ENCODE measurements at places on chromosomes 7 and 10.

DNA sequence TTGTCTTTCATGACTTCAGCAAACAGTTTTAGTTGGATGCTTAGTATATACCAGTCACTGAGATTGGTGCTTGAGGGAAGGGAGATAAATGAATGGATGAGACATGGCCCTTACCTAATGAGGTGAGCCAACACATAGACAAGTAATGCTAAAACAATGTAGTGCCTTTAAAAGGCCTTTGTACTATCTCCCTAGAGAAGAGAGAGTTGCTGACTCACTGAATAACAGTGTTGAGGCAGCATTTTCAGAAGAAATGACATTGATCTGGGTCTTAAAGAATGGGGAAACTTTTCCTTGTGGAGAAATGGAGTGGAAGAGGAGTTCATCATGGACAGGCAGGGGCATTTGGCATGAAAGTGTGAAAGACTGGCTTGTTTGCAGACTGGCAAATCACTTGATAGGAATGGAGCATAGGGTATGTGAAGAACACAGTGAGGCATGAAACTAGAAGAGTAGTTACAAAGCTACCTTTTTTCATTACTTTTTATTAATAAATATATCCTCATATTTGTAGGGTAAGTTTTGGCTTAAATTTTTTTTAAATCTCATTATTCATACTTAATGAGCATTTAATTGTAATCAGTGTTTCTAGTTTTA lies 91.2 kb downstream of the KAT6B start:
- peak; percentile 92 for DNase-seq

DNA sequence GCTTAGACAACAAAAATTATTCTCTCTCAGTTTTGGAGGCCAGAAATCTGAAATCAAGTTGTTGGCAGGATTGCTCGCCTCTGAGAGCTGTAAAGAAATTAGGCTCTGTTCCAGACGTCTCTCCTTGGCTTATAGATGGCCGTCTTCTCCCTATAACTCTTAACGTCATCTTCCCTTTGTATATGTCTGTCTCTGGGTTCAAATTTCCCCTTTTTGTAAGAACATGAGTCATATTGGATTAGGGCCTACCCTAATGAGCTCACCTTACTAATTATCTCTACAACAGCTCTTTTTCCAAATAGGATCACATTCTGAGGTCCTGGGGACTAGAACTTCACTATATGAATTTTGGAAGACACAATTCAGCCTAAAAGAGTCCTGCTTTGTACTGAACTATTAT lies 22.4 kb downstream of the GALNTL5 start:
- no peak for DNase-seq

DNA sequence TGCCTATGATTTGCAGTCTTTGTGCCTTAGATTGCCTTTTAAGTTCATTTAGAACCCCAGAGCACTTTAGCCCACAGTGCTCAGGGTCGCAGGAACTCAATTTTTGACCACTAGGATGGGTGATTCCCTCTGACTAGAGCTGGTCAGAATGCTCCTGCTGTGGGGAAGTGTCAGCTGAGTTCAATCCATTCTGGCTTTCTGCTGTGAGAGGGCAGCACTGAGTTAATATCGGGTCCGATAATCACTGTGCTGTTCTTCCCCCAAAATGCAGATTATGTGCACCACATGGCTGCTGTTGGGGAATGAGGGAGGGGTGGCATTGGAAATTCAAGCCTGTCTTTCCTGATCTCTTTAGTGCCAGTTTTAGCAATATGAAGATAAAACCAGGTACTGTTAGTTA lies 886.4 kb downstream of the DNAJB9 start:
- no peak for DNase-seq

GRCh38 chr10:13234172-13234571 lies at the start of gene UCMA:
UCMA (minus strand) TSS chr10:13234374; CDS start chr10:13234258, 116 bp downstream.
- no peak for DNase-seq

- peak; percentile 30 for DNase-seq
Observed at GRCh38 chr10:31319602-31320549, 860 bp downstream of the ZEB1 start.

DNA sequence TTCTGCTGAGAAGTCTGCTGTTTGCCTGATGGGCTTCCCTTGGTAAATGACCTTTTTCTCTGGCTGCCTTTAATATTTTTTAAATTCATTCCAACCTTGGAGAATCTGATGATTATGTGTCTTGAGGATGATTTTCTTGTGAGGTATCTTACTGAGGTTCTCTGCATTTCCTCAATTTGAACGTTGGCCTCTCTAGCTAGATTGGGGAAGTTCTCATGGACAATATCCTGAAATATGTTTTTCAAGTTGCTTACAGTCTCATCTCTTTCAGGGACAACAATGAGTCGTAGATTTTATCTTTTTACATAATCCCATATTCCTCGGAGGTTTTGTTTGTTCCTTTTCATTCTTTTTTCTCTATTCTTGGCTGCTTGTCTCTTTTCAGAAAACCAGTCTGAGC lies 208.4 kb downstream of the KIF20B start:
- DNase-seq, result no peak
